ENCODE measurements at places on chromosomes 13 and 19.

DNA sequence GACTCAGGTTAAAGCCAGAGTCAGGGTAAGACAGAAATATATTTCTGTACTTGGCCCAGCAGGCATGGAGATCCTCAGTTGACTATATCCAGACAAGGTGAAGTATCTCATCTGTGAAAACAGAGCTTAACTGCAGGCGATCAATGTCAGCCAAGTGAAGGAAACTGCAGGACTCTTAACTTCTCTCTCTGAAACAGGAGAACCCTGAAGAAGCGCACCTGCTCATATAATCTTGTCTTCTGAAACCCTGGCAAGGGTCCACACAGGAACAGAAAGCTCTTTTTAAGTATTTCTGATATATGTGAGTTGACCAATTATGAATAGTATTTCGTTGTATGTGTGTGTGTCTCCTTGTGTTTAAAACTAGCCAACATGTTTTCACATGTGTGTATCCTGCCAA lies 504.8 kb upstream of the SLITRK5 start:
- DNase-seq = no peak

DNA sequence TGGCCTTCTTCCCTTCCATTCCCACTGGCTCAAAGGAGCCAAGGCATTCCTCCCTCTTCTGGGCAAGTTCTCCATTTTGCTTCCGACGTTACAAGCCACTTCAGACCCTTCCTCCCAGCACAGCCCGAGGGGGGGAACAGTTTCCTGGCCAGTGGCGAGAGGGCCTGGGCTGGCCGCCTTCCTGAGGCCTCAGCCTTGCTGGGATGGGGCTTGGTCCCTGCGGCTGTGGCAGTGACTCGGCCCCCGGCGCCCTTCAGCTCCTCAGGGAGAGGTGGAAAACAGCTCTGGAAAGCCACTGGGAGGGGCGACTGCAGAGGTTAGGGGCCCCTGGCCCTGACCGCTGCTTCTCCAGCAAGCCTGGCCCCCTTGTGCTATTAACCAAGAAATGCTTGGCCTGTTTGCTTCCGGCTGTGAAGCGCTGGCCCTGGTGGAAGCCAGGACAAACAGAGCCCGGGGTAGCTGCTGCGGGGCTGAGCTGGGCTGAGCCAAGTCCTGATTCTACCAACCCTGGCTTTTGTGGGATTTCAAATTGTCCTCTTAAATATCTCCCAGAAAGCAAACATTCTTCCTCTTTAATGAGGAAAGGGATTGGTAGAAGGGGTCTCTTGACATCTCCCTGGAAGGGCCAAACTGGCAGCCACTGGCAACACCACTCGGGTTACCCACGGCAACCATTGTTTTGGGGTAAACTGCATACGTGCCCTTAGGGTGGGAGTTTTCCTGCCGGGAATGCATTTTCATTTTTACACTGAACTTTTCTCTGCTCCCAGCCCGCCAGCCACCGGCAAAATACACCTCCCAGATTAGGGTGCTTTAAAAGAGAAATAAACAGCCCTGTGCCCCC lies 38.7 kb downstream of the C13orf46 start:
- peak; percentile 57 for DNase-seq

- DNase-seq = peak; percentile 51
Measured at GRCh38 chr13:113954046-113954835, 19.6 kb downstream of the C13orf46 start.

DNA sequence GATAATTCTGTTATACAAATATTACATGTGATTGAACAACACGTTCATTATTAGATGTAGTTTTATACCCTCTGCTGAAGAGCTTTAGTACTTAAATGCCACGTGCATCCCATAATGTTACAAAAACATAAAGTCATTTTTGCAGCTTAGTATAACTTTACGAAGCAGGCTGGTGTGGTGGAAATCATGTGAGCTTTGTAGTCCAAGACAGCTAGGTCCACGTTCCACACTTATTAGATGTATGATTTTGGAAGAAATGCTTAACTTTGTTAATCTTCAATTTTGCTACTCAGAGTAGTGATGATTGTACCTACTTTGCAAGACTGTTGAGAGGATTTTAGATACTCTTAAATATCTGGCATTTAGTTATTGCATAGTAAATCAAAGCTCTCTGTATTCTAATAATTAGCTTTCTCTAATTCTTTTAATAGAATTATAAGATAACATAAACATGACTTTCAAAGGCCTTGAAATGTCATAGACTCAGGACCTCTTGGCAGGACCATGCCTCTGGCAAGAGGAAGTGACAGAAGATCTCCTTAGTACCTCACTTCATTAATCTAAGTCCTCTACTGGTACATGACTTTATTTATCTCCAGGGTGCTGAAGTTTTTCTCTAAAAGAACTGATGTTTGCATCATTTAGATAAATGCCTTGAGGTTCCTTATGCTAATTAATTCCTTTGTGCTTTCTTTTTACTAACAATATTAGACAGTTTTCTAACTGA lies 153.7 kb downstream of the PCDH20 start:
- no peak for DNase-seq

GRCh38 chr13:49731766-49732165 lies 40.5 kb upstream of the EBPL start:
- DNase-seq = no peak

DNA sequence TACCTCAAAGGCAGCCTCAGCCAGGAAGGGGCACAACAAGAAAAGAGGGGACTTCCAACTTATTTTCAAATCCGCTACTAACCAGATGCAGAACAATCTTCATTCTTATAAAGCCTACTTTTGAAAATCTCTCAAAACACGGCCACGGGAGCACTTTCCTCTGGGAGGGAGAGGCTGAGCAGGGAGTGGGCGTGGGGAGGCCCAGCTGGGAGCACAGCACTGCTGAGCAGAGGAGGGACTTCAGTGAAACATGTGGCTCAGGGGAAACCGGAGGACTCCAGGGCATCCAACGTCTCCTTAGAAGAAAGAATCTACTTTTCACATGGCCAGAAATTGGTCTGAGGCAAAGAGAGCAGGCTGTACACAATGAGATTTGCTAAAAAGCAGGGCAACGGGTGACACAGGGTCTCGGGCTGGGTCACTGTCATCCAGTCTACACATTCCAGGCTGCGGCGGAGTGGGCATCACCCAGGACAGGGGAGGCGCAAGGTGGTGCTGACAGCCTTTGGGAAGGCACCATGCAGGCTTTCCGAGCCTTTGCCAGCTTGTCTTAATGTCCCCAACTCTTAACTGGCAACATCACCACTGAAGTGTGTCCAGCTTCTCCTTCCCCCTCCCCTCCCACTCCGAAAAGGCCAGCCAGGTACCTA lies 117.1 kb downstream of the STK24 start:
- DNase-seq = no peak

- DNase-seq = peak; percentile 12
Measured at GRCh38 chr13:112903071-112903577, 65.9 kb upstream of the MCF2L start.

DNA sequence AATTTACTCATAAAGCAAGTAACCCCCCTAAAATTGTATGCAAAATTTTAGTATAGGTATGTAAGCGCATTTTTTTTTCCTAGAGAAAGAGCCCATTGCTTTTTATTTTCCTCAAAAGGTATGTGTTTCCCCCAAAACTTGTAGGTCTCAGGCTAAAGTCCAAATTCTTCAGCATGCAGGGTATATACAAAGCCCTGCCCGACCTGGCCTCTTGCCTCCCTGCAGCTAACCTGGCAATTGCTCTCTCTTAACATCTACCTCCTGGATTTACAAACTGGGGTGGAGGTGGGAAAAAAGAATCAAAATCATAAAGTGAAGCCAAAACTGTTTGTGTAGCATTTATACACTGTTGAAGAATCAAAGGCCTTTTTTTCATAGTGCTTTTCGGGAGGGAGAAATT lies 107.8 kb downstream of the KCNRG start:
- no peak for DNase-seq

DNA sequence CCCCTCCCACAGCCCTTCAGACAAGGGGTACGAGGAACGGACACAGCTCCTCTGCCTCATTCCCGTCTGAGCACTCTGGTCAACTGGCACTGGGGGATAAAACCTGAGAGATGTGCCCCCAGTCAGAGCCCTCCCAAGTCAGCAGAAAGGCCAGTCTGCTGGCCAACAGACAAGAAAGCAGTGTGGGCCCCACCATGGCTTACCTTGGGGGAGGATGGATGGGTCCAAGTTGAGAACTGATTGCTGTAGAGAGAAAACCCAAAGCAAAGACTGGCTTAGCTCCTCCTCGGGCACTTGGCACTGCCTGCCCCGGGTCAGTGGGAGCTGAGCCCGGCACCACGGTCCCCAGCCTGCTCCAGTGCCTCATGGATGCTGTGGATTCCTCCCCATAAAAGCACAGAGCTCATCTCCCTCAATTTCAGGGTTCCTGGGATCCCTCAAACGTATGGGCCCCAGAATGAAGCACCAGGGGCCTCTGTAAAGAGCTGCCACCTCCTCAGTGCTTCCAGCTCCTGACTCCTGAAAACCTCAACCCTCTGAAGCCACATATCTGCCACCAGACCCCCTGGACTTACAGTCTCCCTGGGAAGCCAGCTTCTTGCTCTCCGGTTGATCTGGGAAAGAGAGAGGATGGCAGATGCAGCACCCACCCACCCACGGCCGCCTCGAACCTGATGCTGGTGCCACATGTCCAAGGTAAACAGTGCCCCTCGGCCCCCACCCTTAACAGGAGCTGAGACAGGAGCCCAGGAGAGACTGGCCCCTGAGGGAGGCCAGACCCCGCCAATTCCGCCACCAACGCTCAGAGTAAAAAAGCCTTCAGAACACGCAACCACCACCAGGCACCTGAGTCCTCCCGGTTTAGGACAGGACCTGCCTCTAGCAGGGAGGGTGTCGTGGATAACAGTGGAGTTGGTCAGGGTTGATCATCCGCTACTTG lies 3.3 kb downstream of the KHSRP start:
- DNase-seq = no peak

DNA sequence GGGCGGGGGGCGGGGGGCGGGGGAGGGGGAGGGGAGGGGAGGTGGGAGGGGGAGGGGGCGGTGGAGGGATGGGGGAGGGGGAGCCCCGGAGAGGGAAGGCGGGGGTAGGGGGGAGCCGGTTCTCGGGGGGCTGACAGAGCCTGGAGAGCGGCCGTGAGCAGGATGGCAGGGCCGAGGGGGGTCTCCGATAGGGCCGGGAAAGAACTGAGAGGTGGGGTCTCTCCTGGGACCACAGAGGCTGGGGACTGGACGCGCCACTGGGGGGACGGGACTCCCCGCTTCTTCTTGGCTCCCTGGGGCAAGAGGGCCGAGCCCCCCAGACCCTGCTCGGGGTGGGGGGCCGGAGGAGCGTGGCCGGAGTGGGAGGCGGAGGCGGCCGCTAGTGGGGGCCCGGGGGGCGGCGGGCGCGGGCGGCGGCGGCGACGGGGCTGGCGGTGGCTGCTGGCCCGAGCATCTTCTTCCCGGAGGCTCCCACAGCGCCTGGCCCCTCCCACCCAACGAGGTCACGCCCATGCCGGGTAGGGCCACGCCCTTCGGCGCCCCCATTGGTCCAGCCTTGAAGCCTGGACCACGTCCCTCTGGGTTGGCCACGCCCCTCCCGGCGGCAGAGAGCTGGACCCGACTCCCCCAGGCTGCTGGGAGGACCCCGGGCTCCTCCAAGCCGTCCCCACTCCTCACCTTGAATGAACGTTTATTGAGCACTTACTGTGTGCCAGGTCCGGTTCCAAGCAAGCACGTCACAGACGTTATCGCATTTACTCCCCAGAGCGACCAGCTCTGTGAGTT lies at the start of gene NOVA2:
TSS of gene NOVA2 (minus strand) at position 313 of the 786 bp plus-strand sequence. CDS start 514 bp downstream, outside the sequence.
- DNase-seq = peak; percentile 68

DNA sequence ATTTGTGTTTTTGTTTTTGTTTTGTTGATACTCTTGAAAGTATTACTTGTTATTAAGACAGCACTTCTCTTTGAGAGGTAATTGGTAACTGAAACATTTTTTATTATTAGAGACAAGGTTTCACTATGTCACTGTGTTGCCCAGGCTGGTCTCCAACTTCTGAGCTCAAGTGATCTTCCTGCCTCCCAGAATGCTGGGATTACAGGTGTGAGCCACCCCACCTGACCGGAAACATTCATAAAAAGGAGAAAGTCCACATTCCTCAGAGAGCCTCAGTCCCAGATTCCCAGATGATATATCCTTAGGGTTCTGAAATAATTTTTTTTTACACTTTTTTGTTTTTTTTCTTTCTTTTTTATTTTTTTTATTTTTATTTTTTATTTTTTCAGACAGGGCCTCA lies 2.7 kb downstream of the CARM1 start:
- no peak for DNase-seq

DNA sequence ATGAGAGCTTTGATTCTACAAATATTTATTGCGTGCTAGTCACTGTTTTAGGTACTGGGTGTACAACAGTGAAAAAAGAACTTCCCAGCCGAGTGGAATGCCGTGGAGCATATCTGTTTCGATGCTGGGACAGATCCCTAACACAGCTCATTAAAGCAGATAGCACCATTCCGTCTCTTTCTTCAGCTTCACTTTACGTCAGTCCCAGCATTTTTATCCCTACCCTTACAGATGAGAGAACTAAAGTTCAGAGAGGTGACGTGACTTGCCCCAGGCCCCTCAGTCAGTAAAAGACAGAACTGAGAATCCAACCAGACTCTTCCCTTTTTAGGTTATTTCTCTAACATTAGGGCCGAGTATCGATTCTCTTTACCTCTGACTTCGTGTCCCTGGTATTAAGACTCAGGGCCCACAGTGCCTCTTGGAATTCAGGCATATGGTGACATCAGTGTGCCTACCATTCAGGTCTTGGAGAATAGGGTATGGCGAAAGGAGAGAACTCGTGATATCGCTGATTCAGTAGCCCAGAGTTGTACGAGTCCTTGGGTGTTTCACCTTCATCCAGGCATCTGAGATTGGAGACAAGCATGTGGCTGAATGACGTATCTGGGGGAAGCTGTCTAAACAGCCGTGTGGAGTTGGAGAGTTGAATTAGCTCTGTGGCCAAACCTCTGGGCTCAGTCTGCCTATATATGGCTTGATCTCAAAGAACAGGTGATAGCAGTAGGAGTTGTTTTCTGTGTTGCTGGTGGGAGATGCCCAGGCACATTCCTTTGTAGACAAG lies 27.1 kb downstream of the ACTN4 start:
- DNase-seq = no peak

GRCh38 chr19:51687791-51688670 lies 5.1 kb upstream of the SPACA6 start:
- DNase-seq = no peak

- no peak for DNase-seq
Measured at GRCh38 chr19:31066385-31066784, 282.9 kb downstream of the TSHZ3 start.

GRCh38 chr13:18212873-18213272 lies 968.8 kb downstream of the TUBA3C start:
- DNase-seq = no peak

DNA sequence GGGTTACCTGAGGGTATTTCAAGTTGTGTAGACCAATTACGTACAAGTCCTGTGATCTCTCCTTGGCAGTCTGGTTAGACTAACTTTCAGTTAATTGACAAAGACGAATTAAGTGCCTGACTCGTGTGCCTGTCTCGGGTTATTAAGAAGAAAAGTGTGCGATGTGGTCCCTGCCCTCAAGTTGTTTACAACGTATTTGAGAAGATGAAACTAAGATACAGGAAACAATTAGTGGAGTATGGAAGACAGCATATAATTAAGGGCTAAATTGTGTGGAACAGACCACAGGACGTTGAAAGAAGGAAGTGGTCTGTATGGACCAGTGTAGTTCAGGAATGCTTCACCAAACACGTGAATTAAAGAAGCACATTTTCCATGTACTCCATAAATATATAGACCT lies 49.2 kb downstream of the KLF5 start:
- DNase-seq = no peak

GRCh38 chr19:19214892-19215291 lies 3.1 kb downstream of the NCAN start:
- DNase-seq = no peak

- DNase-seq = no peak
Measured at GRCh38 chr13:37069597-37070103, 10.2 kb upstream of the SUPT20H start.

- no peak for DNase-seq
Measured at GRCh38 chr19:21789466-21790085, 22.2 kb upstream of the ZNF100 start.

GRCh38 chr13:36339600-36340155 lies 6.5 kb downstream of the SPART start:
- DNase-seq = no peak
